Fibroblast of the aortic adventitia (primary cell): ENCODE measurements at places on chromosomes 12 and 14.
A peak's percentile ranks its signal among the peaks of the same experiment; 100 is the strongest.

- no peak for DNase-seq
Measured at GRCh38 chr12:34298971-34299801, 276.9 kb downstream of the ALG10 start.

GRCh38 chr14:35378425-35379233 is 25.9 kb downstream of the NFKBIA start:
- DNase-seq = peak; percentile 77

DNA sequence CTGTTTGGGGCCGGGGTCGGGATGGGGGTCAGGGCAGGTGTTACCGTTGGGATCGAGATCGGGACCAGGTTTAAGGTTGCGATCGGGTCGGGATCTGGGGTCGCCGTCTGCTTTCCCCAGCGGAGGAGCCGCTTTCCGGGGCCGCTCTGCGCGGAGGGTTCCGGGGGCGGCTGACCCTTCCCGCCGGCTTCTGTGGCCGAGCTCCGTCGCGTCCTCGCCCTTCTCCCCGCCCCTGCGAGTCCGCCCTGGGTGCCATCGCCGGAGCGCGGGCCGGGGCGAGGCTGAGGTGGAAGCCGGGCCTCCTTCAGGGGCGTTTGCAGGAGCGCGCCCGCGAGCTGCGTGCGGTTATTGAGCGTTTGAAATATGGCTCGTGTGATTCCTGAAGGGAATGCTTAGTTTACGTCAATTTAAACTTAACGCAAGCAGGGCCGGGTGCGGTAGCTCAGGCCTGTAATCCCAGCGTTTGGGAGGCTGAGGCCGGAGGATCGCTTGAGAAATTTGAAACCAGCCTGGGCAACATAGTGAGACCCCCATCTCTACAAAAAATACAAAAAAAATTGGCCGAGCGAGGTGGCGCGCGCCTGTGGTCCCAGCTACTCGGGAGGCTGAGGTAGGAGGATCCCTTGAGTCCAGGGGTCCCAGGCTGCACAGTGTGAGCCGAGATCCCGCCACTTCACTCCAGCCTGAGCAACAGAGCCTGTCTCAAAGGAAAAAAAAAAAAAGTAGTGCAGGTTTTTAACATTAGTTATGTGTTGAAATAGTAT is 620 bp downstream of the PGAM5 start:
- peak; percentile 23 for DNase-seq

GRCh38 chr12:68487721-68488309 is 122.9 kb upstream of the RAP1B start:
- DNase-seq = no peak

DNA sequence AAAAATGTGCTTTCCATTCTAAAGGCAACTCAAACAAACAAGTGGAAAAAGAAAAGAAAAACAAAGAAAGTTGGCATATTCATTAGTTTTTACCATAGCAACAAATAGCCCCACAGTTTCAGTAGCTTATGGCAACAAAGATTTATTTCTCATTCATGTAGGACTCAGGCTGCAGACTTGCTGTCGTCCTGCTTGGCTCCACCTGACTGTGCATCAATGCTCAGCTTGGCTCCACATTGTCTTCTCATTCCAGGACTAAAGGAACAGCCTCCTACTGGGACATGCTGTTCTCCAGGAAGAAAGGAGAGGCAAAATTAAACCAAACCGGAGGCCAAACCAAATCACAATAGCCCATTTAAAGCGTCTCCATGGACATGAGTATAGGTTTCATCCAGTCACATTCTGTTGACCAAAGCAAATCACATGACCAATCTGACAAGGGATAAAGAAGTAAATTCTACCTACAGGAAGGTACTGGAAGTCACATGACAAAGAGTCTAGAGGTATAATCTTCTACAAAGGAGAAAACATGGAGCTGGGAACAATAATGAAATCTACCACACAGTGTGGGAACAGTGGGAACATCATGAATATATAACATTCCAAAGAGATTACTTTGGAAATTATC is 222.5 kb downstream of the PIK3C2G start:
- no peak for DNase-seq

- no peak for DNase-seq
Measured at GRCh38 chr12:80199931-80200330, 100.6 kb downstream of the OTOGL start.

DNA sequence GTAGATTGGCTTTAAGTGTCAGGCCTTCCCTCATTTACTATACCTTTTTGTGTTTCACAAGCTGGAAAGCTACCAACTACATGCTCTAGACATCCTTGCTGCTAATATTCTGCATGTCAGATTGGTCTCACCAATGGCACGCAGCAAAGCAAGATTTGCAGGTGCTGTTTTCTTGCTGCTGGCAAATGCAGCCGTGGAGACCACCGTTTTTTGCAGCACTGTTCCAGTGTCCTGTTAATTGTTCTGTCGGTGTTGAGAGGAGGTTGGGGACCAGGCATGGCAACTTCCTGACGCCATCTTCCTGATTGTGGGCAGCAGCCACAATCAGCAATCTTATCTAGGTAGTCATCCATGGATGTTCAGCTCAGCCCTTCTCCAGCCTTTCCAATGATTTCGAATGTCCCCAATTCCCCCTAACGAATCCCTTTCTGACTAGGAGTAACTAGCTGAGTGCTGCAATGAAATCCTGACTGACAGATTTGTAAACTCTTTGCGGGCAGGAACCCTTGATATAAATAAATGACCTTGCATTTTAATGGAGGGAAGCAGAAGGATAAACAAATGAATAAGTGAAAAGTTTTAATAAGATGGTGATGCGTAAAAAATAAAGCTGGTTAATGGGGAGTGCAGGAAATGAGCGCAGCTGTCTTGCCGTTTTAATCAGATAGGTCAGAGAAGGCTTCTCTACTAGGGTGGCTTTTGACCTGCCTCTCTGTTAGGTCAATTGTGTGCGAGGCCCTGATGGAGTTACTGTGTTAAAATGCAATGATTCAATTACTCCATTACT is 574 bp upstream of the CRADD start:
- no peak for DNase-seq

- DNase-seq = no peak
Measured at GRCh38 chr14:93986955-93987354, 10.1 kb upstream of the CCDC197 start.
